EH (cell line): ENCODE measurements at places on chromosomes 7 and 10.
A peak's percentile ranks its signal among the peaks of the same experiment; 100 is the strongest.

GRCh38 chr10:5831446-5831782, 18.2 kb upstream of the GDI2 start:
- DNase-seq: no peak

DNA sequence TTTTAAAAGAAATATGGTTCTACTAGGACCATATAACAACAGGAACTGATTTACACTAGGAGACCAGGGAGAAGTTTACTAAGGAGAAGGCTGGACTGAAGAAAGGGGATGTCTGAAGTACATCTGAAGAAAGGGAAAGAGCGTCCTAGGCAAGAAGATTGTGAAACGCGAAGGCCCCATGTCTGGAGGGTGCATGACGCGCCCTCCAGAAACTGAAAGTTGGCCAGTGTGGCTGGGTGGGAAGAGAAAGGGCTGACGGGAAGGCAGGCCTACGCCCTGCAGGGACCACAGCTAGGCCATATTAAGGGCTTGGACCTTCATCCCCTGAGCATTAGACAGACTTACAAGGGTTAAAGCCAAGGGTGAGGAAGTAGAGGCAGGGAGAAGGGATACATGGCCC, 158.0 kb downstream of the TRIL start:
- DNase-seq: no peak

GRCh38 chr10:118798231-118798662, 43.5 kb upstream of the CACUL1 start:
- peak; percentile 20 for DNase-seq

- peak; percentile 22 for DNase-seq
These were observed 412.2 kb upstream of the SORCS1 start for GRCh38 chr10:107576746-107577145.

DNA sequence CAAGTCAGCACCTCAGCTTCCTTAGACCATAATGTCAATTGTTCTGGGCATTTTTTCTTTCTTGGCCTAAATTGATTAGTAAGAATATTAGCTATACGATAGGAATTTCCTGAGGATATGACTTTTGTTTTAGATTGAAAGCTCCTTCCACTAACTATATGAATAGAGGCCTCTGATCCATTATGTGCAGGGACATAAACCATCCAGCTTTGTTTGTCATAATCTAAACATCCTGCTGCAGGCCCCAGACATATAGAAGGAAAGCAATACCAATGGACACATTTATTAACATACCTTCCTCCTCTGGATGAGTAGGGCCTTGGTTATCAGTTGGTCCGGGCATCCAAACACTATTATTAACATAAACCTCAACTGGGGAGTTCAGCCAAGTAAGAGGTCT, 4.3 kb upstream of the GIMAP4 start:
- no peak for DNase-seq

- DNase-seq: peak; percentile 43
These were observed 51.0 kb downstream of the HHEX start for GRCh38 chr10:92740762-92741161.

DNA sequence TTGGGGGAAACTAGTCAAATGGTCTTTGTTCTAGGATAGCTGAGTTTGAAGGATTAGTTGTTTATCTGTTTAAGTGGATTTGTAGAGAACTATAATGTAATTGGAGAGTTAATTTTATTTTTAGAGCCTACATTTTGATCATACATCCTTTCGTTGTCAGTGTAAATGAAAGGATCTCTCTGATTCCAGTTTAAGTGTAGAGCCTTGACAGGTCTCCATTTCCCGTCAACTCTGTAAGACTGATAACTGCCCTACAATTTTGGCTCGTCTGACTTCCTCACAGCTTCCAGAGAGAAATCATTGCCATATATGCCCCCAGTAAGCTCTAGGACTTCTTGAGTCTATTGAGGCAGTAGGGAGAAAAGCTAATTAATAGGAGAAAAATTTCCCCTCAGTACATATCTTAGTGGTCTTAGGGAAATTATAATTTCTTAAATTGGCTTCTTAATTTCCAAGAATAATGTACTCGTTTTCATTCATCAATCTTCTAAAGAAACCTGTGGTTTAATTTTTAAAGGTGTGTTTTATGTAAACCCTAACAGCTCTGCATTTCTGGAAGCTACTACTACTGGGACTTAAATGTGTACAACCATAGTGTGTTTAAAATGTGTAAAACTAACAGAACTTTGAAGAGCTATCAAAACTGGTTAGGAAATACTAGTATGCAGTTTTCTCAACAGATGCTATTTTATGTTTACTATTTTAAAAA, 3.8 kb downstream of the KMT2E start:
- DNase-seq: no peak

- no peak for DNase-seq
These were observed 563.9 kb upstream of the ADARB2 start for GRCh38 chr10:2301227-2301626.

DNA sequence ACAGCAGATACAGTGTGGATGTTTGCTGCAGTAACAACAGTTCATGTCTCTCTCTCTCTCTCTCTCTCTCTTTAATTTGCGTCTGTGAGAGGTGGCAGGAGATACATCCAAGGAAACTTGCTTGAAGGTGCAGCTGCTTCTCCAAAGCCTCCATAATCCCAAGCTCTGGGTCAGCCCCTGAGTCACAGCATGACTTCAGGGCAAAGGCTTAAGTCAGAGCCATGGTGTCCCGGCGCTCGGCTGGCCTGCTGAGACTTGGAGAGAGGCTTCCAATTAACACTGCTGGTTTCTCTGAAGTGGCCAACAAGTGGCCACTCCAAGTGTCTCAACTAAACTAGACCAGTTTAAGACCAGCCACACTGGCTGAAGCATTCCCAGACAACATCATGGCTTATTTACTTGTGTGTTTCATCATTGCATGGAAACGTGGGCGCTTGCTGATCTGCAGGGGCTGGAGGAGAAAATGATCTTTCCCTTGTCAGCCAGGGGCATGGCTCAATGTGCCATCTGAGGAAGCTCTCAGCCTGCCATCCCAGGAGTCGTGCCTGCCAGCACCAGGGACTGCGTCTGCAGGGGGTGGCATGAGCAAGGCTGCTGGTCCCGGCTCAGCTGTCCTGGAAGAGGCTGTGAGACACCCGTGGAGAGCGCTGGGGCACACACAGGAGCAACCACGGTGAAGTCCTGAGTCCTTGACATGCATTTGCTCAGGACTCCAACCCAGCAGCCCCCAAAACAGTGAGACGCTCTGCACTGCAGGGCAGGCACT, 254.2 kb downstream of the COBL start:
- no peak for DNase-seq

DNA sequence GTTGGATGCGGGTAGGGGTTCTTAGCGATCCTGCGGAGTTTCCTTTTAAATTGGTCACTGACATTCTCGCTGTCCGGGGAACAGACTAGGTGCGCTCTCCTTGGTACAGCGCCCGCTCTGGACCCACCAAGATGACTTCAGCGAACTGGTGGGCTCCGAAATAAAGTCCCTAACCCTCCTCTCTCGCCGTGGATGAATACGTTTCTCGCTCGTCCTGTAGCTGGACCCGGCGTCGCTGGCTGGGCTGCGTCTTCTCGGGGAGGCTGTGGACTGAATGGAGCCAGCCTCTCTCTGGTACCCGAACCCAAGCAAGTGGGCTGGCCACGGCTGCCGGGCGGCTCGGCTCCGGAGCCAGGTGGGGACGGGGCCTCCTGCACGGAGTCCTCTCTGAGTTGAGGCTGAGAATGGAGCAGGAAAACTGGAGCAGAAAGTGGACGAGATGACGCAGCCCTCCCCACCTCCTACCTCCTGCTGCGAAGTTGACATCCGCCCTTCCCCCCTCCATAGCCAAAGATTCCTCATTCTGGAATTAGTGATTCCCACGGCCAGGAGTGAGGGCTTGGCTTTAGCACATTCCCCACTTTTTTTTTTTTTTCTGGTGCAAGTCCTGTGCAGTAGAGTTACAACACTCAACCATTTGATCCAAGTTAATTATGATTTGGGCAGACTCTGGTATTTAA, 1.5 kb downstream of the UNC5B start:
- peak; percentile 97 for DNase-seq
